ENCODE measurements at places on chromosomes 3 and 15. TPM values are rescaled to one million over a fixed set of nuclear protein-coding genes. Genes with fewer than 3 reads are reported as not detected.

GP5 gene
- polyA plus RNA-seq, result 0.21 TPM

ABHD17C gene
- 0.29 TPM for polyA plus RNA-seq

DNA sequence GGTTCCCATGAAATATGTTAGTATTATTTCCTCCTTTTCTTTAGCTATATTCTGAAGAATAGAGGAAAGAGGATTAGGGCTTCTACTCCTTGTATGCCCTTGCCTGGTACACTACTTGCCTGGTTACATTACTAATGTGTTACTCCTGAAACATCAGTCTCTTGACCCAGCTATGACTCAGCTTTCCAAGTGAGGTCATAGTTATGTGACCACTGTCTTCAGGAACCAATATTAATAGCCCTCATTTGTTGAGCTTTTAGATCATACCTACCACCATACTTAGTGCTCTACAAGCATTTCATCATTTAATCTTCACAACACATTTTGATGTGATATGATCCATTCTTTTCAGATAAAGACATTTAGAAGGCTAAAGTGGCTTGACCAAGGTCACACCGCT lies 60.3 kb downstream of the CMSS1 start:
- DNase-seq, result no peak

TMEM45A gene
- not detected for polyA plus RNA-seq

DNA sequence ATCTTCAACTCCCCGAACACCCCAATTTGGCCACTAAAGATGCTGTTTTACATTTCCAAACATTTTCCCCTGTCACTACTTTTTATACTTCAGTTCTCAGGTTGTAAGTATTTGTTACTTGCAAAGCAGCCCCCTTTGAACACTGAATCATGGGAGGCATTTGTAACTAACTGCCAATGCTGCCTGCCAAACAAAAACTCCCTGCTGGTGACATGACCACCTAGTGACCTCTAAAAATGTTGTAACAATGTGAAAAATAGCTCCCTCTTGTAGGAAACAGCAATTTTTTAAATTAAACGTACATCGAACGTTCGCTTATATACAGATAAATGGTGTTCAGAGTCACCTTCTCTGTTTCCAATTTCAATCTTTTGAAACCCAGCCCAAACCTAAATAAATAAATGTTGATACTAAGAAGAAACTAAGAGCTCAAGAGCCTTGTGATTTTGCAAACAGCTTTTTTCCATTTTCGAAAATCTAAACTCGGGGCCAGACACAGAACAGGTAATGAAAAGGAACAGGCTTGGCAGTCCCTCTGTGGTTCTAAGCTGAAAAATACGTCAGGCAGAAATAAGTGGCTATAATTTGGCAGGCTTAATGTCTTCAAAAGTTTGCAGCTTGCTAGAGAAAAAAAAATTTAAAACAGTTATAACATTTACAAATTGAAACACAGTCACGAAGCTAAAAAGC lies 268.6 kb upstream of the WNT5A start:
- no peak for DNase-seq

DNA sequence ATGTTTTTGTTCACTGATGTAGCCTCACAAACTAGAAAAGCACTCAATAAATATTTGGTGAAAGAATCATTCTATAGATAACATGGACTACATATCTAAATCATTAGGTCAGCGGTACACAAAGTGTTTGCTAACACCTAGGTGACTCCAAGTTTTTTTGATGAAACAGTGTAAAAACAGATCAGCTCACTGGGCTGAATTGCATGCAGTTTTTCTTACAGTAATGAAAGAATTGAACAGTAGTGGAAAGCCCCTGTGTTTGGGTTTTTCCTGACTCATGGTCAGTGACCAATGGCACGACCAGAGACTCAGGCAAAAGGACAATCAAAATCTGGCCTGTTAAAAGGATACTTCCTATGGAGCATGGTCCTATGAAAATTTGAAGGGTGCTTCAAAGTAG lies 384.3 kb upstream of the EPHA6 start:
- no peak for DNase-seq

HYAL2 gene
- polyA plus RNA-seq, result 3.4 TPM

DNA sequence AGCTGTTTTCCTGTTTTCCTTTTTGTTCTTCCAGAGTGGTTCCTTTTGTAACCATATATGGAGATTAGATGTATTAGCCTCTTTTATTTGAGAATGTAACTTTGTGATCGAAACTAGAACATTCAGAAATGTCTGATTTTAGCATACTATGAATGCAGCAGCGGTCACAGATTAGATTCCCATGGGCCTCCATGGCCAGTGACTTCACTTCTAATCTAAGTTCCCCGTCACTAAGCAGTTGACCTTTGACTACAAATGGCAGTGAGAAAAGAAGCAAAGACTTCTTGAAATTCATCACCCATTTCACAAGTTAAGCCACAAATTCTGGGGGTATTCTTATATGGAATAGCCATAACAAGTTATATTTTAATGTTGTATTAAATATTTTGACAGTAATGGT lies 114.6 kb upstream of the FLNB start:
- DNase-seq, result no peak

DNASE1L3 gene
- polyA plus RNA-seq, result 9.1 TPM

- no peak for DNase-seq
Measured at GRCh38 chr3:195080571-195081151, 190.3 kb downstream of the XXYLT1 start.

DNA sequence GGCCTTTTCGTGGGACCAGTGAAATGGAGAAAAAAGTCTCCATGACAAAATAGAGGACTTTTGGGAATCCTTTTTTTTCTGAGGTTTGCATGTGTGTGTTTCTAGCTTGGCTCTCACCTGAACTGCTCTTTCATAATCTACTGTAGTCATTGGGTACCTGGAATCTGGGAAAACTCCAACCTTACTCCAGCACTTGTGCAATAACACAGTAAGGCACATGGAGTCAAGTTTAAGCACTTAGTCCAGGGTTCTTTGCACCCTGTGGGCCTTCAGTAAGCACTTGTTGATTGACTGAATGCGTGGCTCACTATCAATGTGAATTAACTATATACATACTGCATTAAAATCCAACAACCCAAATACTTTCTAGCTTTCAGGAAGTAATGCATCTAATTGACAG lies 299.5 kb downstream of the ZBTB20 start:
- no peak for DNase-seq

GRCh38 chr3:42057561-42058211 lies 33.5 kb upstream of the TRAK1 start:
- DNase-seq, result peak; percentile 61

GRCh38 chr3:66406163-66406562 lies 94.7 kb downstream of the LRIG1 start:
- DNase-seq, result no peak

GRCh38 chr15:68586274-68586961 lies 7.6 kb downstream of the CORO2B start:
- DNase-seq, result no peak

DNA sequence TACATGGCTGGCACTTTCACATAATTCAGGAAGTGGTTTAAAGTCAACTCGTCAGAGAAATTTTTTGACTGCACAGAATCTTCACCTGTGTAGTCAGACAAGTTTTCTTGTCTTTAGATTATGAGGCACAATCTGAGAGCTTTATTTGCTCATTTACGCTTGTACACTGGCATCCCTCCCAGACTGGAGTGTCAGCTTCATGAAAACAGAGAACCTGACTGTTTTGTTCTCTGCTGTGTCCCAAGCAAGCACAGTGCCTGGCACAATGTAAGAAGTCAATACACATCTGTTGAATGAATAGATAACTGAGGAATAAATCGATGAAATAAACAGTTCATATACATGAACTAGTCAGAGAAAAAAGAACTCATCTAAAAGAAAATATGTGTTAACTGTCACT lies 846.1 kb upstream of the CFAP20DC start:
- DNase-seq, result no peak

TNK2 gene
- polyA plus RNA-seq, result 1.1 TPM

GOLGA8Q gene
- not detected for polyA plus RNA-seq

DNA sequence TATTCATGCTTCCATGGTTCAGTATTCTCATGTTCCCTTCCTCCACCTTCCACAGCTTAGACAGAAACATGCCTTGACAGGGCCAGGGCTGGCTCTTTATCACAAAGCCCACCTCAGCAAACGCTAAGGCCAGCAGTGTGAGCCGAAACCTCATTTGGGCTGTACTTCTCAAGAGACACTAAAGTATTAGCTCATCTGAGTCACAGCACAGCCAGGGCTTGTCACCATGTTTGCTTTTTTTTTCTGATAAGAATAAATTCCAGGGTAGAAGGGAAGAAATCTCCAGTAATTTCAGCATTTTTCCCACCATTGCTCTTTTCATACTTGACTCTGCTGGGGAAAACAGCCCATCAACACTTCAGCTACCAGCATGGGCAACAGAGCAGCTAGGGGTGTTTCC lies 95.4 kb downstream of the MYLK start:
- no peak for DNase-seq

- no peak for DNase-seq
Measured at GRCh38 chr3:74500257-74500656, 114.2 kb downstream of the CNTN3 start.

- DNase-seq, result no peak
Measured at GRCh38 chr3:160376681-160377080, 22.3 kb downstream of the IFT80 start.

DNA sequence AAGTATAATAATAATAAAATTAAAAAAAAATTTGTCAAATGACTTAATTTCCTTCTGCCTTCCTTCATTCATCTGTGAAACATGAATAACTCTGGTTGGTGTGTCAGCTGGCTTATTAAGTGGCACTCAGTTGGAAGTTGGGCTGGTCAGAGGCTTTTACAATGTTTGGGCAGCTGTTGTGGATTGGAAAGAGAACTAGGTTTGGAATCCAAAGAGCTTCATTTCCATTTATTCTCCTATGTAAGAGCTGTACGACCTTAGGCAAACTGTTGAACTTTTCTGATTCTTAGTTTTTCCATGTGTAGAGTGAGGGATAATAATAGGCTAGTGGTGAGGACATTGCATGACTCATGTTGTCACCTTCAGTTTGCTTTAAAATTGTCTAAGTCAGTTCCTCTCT lies 606.7 kb downstream of the PDCD6IP start:
- DNase-seq, result no peak

DNA sequence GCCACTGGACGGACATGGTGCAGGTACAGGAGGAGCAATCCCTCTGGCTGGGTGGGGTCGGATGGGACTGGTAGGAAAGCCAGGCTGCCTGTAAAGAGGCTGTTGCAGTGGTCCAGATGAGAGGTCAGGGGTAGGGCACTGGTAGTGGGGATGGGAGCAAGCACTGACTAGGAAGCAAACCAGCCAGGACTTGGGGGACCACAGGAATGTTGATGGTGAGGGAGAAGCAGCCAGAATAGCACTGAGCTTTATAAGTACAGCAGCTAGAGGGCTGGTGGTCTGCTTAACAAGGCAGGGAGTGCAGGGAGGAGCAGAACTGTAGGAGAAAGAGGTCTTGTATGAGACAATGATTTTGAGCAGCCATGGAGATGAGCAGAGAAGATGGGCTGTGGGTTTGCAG lies 38.7 kb upstream of the PTPN23 start:
- DNase-seq, result no peak

SETD5 gene
- polyA plus RNA-seq, result 34.5 TPM

DNA sequence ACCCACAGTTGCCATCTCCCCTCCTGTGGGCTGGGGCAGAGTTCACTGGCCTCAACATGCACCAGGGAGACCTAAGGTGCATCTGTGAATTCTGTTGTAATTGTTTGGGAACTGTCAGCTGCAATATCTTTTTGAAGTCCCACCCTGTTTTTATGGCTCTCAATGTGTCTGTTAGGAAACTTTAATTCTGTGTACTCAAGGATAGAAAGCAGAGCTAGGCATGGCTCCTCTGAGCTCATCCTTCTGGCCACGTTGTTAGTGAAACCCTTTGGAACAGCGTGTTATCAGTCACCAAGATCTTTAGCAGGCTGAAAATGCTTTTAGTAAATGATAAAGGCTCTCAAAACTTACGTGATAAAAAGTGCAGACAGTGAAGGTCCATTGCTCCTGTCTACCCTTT lies 33.6 kb upstream of the MTMR10 start:
- DNase-seq, result no peak

GRCh38 chr3:108159865-108160264 lies 62.4 kb downstream of the IFT57 start:
- DNase-seq, result no peak

PLAAT1 gene
- not detected for polyA plus RNA-seq

GRCh38 chr3:187167777-187168176 lies 28.5 kb upstream of the RPL39L start:
- no peak for DNase-seq

DNA sequence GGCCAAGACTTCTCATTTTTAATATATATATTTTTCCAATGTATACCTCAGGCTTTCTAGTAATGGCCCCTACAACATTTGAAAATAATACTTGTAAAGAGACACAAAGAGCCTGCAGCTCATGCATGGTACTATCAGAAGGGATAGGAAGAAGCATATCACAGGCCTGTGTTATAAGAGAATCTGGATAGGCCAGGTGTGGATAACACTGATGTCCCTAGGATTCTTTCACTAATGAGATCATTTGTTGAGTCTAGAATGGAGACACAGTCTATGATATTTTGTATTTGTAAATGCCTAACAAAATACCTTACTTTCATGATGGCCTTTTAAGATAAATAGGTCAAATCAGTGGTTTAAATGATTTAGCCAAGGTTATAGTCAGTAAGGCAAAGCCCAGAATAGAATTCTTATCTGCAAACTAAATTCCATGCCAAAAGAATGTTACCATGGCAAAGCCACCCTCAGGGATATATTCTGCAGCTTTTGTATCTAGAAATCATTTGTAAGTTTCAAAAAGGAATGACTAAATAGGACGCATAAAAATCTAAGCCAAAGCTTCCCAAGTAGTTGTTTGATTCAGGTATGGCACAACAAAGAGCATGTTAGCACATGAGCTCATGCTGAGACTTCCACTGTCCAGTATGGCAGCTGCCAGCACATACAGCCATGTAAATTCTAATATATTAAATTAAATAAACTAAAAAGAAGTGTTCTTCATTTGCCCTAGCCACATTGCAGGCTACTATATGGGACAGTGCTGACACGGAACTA lies 10.0 kb downstream of the DCP1A start:
- DNase-seq, result no peak

- no peak for DNase-seq
Measured at GRCh38 chr15:99306694-99307338, 55.5 kb downstream of the LRRC28 start.

GRCh38 chr3:171284308-171285075 lies 175.7 kb downstream of the TNIK start:
- DNase-seq, result no peak

DNA sequence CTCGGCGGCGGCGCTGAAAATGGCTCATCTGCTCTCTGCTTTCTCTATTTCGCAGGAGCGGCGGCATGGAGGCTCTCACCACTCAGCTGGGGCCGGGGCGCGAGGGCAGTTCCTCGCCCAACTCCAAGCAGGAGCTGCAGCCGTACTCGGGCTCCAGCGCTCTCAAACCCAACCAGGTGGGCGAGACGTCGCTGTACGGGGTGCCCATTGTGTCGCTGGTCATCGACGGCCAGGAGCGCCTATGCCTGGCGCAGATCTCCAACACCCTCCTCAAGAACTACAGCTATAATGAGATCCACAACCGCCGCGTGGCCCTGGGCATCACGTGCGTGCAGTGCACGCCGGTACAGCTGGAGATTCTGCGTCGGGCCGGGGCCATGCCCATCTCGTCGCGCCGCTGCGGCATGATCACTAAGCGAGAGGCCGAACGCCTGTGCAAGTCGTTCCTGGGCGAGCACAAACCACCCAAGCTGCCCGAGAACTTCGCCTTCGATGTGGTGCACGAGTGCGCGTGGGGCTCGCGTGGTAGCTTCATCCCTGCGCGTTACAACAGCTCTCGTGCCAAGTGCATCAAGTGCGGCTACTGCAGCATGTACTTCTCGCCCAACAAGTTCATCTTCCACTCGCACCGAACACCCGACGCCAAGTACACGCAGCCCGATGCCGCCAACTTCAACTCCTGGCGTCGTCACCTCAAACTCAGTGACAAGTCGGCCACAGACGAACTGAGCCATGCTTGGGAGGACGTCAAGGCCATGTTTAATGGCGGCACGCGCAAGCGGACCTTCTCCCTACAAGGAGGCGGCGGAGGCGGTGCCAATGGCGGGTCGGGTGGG lies 790 bp downstream of the SKOR1 start:
- no peak for DNase-seq
